ENCODE measurements at places on chromosomes 7 and 10.

GRCh38 chr10:126375926-126376554 is 12.2 kb downstream of the ADAM12 start:
- H3K4me3 ChIP-seq = no peak overlapping the region
- no peak for DNase-seq
- H3K27me3 ChIP-seq = no peaks in the 10 kb centered on the region

- H3K36me3 ChIP-seq = no peaks in the 10 kb centered on the region
- H3K27me3 ChIP-seq = no peaks in the 10 kb centered on the region
- no peaks in the 10 kb centered on the region for H3K4me1 ChIP-seq
- no peak overlapping the region for H3K27ac ChIP-seq
- no peak for DNase-seq
These were observed 447.3 kb downstream of the SDK1 start for GRCh38 chr7:3748389-3748788.

DNA sequence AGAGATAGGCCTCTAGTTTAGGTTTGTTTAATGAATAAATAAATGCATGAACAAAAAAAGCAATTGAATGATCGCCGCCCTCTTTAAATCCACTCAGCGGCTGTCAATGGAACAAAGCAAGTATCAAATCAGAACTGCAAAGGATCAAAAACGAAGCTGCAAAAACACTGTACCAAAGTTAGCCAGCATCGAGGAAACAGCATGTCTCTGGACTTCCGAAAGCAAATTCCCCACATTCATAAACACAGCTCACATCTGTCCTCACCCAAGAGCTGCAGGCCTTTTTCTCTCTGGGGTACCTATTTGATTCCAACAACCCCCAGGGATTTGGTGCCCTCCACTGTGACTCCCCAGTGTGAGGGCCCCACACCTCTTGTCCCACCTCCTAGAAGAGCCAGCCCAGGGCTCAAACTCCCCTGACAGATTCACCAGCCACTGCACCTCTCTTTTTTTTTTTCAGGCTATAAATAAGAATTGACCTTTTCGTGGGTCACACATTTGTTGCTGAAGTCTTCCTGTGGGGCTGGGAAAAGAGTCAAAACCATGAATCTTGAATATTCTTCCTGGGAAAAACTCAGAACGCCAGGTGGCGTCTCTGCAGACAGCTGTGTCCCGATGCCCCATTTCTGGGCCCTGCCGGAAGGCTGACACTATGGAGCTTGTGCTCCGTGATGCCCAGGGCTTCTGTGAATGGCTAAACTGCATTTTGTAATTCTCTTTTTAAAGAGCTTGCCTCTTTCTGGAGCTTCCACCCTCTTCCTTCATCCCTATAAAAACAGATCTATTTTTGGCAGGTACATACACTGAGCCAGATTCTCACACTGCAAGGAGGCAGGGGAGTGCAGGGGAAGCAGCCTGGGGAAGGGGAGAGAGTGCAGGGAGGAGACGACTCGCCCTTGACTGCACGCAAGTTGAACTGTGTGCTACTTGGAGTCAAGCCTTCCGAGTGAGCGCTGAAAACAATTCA is 51.7 kb downstream of the HSPA12A start:
- no peak overlapping the region for H3K4me3 ChIP-seq
- peaks cover 30% of the 10 kb centered on the region for H3K4me1 ChIP-seq
- DNase-seq = peak; percentile 63
- H3K27ac ChIP-seq = no peak overlapping the region

- H3K4me1 ChIP-seq = no peaks in the 10 kb centered on the region
- H3K27ac ChIP-seq = no peak overlapping the region
- no peaks in the 10 kb centered on the region for H3K27me3 ChIP-seq
- no peak overlapping the region for H3K4me3 ChIP-seq
- DNase-seq = no peak
These were observed 17.4 kb downstream of the RBP3 start for GRCh38 chr10:47365431-47366180.

GRCh38 chr10:45063591-45064231 is 63.0 kb downstream of the ZNF22 start:
- H3K36me3 ChIP-seq = no peaks in the 10 kb centered on the region
- no peak overlapping the region for H3K27ac ChIP-seq
- DNase-seq = no peak
- no peaks in the 10 kb centered on the region for H3K4me1 ChIP-seq
- no peaks in the 10 kb centered on the region for H3K27me3 ChIP-seq
- no peak overlapping the region for H3K4me3 ChIP-seq

- no peak for DNase-seq
- no peaks in the 10 kb centered on the region for H3K4me1 ChIP-seq
- no peak overlapping the region for H3K27ac ChIP-seq
- no peaks in the 10 kb centered on the region for H3K36me3 ChIP-seq
- H3K27me3 ChIP-seq = no peaks in the 10 kb centered on the region
These were observed 163.6 kb downstream of the GNAI1 start for GRCh38 chr7:80298201-80298600.

GRCh38 chr7:5139998-5140397 is 50.0 kb upstream of the WIPI2 start:
- H3K27me3 ChIP-seq = no peaks in the 10 kb centered on the region
- no peak overlapping the region for H3K4me3 ChIP-seq
- DNase-seq = no peak
- H3K36me3 ChIP-seq = no peaks in the 10 kb centered on the region
- no peaks in the 10 kb centered on the region for H3K4me1 ChIP-seq

DNA sequence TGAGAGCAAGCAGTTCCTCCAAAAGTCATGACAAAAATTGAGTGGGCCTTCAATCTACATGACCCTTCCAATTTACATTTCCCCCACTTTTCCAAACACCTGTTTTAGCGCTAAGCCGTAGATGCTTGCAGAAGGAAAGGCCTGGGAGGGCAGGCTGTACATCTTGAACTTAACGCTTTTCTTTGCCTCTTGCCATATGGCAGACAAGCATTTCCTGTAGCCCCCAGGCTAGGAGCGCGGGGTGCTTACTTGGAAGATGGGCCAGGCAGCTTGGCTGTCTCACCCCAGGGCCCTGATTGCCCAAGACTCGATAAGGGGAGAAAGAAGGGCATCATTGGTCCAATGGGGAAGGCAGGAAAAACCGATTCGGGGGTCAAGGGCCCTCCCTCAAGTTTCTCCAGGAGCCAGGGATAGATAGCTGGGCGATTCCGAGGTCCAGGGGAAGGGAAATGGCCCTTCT is 1.8 kb downstream of the HOXA10 start:
- peak overlapping the region; percentile 66 for H3K4me3 ChIP-seq
- peak; percentile 13 for DNase-seq
- H3K27me3 ChIP-seq = peaks cover 53% of the 10 kb centered on the region

DNA sequence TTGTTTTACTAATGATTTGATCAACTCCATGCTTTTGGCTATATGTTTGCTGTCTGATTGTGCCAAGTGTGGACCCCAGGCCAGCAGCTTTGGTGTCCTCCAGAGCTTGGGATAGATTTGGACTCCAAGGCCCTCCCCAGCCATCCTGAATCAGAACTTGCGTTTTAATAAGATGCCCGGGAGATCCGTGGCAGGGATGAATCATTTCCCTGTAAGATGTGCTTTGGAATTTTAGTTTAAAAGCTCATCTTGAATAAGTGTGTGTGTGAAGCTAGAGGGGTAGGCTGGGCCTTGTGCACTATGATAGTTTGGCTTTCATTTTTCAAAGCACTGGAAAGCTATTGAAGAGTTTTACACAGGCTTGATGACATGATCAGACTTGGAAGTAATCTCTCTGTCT is 66.2 kb upstream of the SDK1 start:
- no peaks in the 10 kb centered on the region for H3K4me1 ChIP-seq
- no peak overlapping the region for H3K4me3 ChIP-seq
- no peak overlapping the region for H3K27ac ChIP-seq
- no peak for DNase-seq
- no peaks in the 10 kb centered on the region for H3K36me3 ChIP-seq
- H3K27me3 ChIP-seq = no peaks in the 10 kb centered on the region

GRCh38 chr10:9230625-9231024 is 1176.1 kb downstream of the GATA3 start:
- no peaks in the 10 kb centered on the region for H3K36me3 ChIP-seq
- no peak overlapping the region for H3K27ac ChIP-seq
- H3K4me1 ChIP-seq = no peaks in the 10 kb centered on the region
- peaks cover 6% of the 10 kb centered on the region for H3K27me3 ChIP-seq
- no peak overlapping the region for H3K4me3 ChIP-seq
- no peak for DNase-seq

GRCh38 chr7:7895754-7896153 is 72.8 kb upstream of the GLCCI1 start:
- no peak overlapping the region for H3K27ac ChIP-seq
- H3K36me3 ChIP-seq = no peaks in the 10 kb centered on the region
- H3K4me1 ChIP-seq = no peaks in the 10 kb centered on the region
- no peak overlapping the region for H3K4me3 ChIP-seq
- no peak for DNase-seq
- no peaks in the 10 kb centered on the region for H3K27me3 ChIP-seq

GRCh38 chr10:58642283-58642682 is 129.6 kb downstream of the BICC1 start:
- DNase-seq = no peak
- no peak overlapping the region for H3K27ac ChIP-seq
- H3K4me3 ChIP-seq = no peak overlapping the region
- H3K36me3 ChIP-seq = no peaks in the 10 kb centered on the region
- no peaks in the 10 kb centered on the region for H3K27me3 ChIP-seq
- no peaks in the 10 kb centered on the region for H3K4me1 ChIP-seq

GRCh38 chr10:84097787-84098353 is 41.4 kb upstream of the GHITM start:
- no peak overlapping the region for H3K4me3 ChIP-seq
- H3K27me3 ChIP-seq = no peaks in the 10 kb centered on the region
- H3K36me3 ChIP-seq = no peaks in the 10 kb centered on the region
- DNase-seq = no peak

- no peak overlapping the region for H3K27ac ChIP-seq
- H3K36me3 ChIP-seq = no peaks in the 10 kb centered on the region
- no peak overlapping the region for H3K4me3 ChIP-seq
- H3K27me3 ChIP-seq = no peaks in the 10 kb centered on the region
- no peaks in the 10 kb centered on the region for H3K4me1 ChIP-seq
These were observed 423.9 kb downstream of the CALN1 start for GRCh38 chr7:71988201-71988600.

GRCh38 chr10:86365346-86366032 is 1.1 kb downstream of the GRID1 start:
- peaks cover 18% of the 10 kb centered on the region for H3K27me3 ChIP-seq
- peak overlapping the region; percentile 74 for H3K4me3 ChIP-seq
- no peaks in the 10 kb centered on the region for H3K36me3 ChIP-seq
- peaks cover 16% of the 10 kb centered on the region for H3K4me1 ChIP-seq
- H3K27ac ChIP-seq = no peak overlapping the region
- DNase-seq = no peak

DNA sequence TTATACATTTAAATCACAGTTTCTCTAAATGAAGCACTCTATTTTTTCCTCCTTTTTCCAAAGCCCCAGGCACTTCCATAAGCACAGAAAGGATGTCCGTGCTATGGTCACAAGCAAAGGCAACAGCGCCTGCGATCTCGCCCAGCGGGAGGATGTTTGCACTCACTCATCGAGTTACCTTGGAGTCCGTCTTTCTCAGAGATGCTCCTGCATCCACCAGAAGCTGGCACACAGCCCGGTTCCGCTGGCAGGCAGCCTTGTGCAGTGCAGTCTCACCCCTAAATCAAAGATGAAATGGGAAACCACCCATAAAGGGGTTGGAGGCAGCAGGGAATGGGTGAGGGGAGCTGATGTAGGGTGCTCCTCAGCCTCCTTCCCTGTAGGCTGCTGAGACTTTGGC is 51.9 kb upstream of the PTN start:
- H3K27ac ChIP-seq = no peak overlapping the region
- no peaks in the 10 kb centered on the region for H3K36me3 ChIP-seq
- no peak for DNase-seq
- no peaks in the 10 kb centered on the region for H3K4me1 ChIP-seq
- H3K27me3 ChIP-seq = no peaks in the 10 kb centered on the region

- H3K27ac ChIP-seq = peak overlapping the region; percentile 100
- H3K27me3 ChIP-seq = no peaks in the 10 kb centered on the region
- H3K36me3 ChIP-seq = no peaks in the 10 kb centered on the region
- H3K4me3 ChIP-seq = peak overlapping the region; percentile 53
- DNase-seq = peak; percentile 89
These were observed 442 bp upstream of the LZTS2 start for GRCh38 chr10:100998991-100999741.

DNA sequence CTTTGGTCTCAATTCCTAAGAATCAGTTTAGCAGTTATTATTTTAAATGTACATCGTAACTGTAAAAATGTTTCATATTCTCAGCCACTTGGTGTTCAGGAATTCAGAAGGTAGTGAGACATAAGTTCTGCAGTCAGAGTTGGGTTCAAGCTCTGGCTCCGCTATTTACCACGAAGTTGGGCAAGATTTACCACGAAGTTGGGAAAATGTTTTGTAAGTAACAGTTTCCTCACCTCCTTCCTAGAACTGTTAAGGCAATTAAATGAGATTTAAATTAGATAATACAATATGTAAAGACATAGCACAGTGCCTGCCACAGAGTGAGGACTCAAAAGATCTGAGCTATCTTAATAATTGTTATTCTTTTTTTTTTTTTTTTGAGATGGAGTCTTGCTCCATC is 16.3 kb upstream of the ABLIM1 start:
- no peaks in the 10 kb centered on the region for H3K27me3 ChIP-seq
- H3K4me1 ChIP-seq = peaks cover 4% of the 10 kb centered on the region
- no peak for DNase-seq
- no peaks in the 10 kb centered on the region for H3K36me3 ChIP-seq
- H3K27ac ChIP-seq = no peak overlapping the region

DNA sequence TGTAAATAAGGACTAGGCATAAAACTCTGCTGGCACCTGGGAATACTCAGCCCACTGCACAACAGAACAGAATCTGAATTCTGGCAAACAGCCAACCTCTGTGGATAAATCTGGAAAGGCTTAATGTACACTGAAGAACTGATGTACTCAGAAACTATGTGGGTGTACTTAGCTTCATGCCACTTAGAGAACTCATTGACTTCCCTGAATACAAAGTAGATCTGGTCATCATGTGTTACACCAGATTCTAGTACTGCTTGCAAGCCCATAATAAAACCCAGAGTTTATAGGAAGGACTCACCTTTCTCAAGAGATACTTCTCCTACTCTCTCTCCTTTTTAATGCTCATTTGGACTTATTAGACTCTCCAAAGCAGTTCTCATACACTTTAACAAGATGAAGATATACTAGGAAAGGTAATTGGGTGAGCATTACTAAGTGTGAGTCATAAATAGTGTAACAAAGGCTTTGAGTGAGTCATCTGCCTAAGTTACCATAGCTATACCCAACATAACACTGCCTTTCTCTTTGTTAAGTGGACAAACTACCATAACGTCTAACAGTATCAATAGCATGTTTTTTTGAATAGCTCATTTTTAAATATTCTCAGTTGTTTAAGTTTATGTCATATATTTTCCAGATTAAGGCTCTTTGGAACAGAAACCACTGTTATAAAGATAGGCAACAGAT is 309.1 kb downstream of the MDFIC start:
- H3K4me3 ChIP-seq = no peak overlapping the region
- no peaks in the 10 kb centered on the region for H3K36me3 ChIP-seq
- DNase-seq = no peak

DNA sequence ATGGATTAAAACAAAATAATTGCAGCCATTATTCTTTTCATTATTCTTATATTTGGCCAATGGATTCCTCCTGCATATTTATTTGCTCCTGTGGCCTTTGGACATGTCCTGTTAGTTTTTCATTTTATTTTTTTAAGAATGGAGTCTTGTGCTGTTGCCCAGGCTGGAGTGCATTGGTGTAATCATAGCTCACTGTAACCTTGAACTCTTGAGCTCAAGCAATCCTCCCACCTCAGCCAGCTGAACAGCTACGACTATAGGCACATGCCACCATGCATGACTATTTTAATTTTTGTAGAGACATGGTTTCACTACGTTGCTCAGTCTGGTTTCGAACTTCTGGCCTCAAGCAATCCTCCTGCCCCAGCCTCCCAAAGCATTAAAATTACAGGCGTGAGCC is 42.7 kb upstream of the SRI start:
- no peaks in the 10 kb centered on the region for H3K27me3 ChIP-seq
- no peaks in the 10 kb centered on the region for H3K36me3 ChIP-seq
- H3K27ac ChIP-seq = no peak overlapping the region
- no peak overlapping the region for H3K4me3 ChIP-seq
- no peaks in the 10 kb centered on the region for H3K4me1 ChIP-seq
- DNase-seq = no peak

Measured in adrenal gland (tissue), 19 donors.